AG04450 (cell line): ENCODE measurements at places on chromosomes 5 and 9.
A peak's percentile ranks its signal among the peaks of the same experiment; 100 is the strongest.

GRCh38 chr5:171474230-171474813 is 54.9 kb downstream of the FGF18 start:
- no peak for DNase-seq

DNA sequence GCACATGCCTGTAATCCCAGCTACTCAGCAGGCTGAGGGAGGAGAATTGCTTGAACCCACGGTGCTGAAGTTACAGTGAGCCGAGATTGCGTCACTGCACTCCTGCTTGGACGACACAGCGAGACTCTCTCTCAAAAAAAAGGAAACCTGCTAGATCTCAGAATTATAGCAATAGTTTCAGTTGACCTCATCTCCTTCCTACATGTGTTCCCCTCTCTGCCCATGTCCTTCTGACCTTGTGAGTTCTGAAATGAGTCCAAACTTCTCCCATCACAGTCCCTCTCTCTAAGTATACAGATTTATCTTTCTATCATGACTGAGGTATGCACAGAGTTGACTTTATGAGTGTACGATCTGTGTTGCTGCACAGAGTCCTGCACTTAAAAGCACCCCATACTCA is 44.6 kb upstream of the SHOC1 start:
- DNase-seq = no peak

- no peak for DNase-seq
Measured at GRCh38 chr9:135343837-135344522, 135.6 kb upstream of the PPP1R26 start.

DNA sequence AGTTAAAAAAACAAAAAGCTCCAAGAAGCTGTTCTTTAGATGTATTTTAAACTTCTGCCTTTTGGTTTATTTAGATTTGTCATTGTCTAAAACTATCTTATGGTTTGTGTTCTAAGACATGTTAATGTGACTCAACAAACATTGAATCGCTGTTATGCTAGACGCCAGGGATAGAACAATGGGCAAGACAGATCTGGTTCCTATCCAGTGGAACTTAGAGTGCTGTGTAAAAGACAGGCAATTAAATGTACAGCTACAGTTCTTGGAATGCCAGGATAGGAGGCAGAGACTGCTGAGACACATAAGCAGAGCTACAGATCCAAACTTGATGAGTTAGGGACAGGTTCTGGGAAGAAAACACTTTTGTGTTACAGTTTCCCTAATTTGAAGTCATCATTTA is 22.4 kb downstream of the LYRM7 start:
- no peak for DNase-seq

- DNase-seq = no peak
Measured at GRCh38 chr5:148147415-148147814, 20.9 kb upstream of the SPINK14 start.

- DNase-seq = no peak
Measured at GRCh38 chr5:59496524-59497134, 396.9 kb downstream of the PDE4D start.

- DNase-seq = no peak
Measured at GRCh38 chr9:8436786-8437185, 637.2 kb upstream of the DMAC1 start.

GRCh38 chr5:159478950-159479349 is 148.7 kb upstream of the IL12B start:
- no peak for DNase-seq

DNA sequence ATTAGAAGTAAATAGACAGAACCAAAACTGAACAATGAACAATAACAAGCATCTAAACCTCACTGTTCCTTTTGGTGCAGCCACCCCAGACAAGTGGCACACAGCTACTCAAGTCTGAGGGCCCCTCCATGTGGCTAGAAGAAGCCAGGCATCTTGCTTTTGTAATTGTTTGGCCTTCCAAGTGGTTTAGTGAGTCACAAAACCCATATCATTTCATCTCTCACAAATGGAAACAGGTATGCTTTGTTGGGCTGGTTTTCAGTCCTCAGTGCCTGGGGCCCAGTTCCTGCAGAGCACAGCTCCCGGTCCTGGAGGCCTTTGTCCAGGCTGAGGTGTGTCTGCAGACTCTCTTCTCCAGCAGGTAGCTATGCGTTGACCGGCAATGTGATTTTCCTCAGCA is 16.7 kb downstream of the PRLR start:
- no peak for DNase-seq

GRCh38 chr5:56840597-56840996 is 25.2 kb downstream of the MAP3K1 start:
- DNase-seq = no peak

- DNase-seq = no peak
Measured at GRCh38 chr9:113566016-113566711, 102.6 kb downstream of the RGS3 start.

DNA sequence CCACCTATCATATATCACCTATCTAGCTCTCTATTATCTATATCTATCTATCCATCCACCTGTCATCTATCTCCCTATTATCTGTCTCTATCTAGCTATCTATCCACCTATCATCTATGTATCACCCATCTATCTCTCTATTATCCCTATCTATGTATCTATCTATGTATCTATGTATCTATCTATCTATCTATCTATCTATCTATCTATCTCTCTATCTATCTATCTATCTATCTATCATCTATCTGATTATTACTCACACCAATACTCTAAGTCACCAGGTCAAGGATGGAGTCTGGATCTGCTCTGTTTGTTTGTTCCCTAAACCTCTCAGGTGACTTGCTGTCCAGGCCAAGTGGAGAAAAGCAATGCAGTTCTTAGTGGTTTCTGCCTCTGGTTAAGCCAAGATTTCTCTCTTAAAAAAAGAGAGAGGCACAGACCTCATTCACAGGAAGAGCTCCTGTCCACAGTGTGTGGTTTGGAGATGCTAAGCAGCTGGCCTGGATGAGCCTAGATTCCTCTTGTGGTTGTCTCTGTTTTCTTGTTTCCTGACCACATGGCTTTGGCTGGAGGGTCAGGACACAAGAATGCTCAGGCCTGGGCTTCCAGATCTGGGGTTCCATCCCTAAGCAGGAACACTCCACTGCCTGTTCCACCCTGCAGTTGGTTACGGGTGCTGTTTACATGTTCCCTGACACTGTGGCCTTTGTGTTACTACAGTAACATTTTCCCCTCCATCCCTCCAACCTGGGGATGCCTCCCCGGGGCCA is 133.4 kb downstream of the PHF2 start:
- DNase-seq = no peak

DNA sequence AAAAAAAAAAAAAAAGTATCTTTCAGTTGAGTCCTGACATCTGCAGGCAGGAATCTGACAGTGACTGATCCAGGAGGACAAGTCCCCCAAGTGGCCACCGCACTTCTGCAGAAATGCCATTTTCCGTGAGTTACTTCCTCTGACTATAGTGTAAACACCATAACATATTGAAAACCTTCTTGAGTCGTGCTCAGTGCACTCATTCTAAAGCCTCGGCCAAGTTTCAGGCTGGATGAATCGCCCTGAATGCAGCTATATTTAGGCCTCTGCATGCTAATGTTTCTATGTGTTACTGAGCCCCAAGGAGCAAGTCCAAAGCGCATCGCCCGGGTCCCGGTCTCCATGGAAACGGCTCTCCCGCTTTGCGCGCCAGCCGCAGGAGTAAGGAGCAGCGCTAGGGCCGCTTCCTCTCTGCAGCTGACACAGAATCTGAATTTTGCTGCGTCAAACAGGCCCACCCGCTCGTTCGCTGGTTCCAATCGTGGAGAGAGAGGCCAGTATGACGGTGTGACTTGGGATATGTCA is 335.4 kb downstream of the MSX2 start:
- peak; percentile 13 for DNase-seq

DNA sequence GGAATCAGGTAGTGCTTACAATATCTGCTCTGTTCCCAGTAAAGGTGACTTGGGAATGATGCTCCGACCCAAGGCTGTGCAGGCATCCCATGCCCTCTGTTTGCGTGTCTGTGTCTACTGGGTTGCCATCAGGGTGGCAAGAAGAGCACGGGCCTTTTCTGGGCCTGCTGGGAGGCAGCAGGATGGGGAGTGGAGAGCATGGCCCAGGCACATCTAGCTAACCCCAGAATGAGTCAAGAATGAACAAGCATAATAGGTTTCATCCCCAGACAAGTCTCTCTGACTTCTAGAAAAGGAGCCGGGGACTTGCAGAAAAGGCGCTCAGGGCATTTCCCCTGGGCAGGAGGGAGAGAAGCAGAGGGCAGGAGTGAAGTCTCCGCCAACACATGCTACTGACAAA is 260.4 kb downstream of the IRX1 start:
- no peak for DNase-seq

DNA sequence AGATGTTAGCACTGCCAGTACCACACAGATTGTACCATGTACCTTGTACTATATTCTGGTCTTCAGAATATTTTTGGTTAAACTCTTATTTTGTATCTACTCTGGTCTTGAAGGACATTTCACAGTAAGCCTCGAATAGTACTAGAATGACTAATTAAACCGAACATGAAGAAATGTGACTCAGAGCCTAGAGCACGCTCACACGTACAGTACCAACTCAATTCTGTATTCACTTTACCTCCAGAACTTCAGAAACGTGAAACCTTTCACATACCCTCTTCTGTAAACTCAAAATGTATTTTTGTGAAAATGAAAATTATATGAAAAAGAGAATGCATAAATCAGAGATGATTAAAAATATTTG is 112.8 kb downstream of the MVB12B start:
- peak; percentile 21 for DNase-seq

- DNase-seq = no peak
Measured at GRCh38 chr5:32115985-32116384, 58.1 kb downstream of the GOLPH3 start.

- DNase-seq = no peak
Measured at GRCh38 chr9:14281136-14281795, 32.7 kb downstream of the NFIB start.

DNA sequence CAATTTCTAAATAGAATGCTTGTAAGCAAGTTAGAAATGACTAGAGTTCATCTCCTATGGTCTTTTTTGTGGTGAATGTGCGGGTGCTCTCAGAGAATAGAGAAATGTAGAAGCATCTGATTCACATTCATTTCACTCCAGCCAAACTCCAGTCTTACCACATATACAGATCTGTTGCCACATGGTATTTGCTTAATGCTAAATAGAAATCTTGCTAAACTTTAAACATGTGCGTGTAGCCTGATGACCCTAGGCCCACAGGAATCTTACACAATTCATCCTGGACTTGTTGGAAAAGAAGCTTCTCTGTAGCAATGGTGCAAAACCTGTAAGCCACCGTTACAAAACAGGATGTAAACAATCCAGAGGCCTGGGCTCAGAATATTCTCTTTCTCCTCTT is 135.2 kb downstream of the PCSK1 start:
- DNase-seq = peak; percentile 98

GRCh38 chr9:70133253-70134208 is 89.9 kb downstream of the MAMDC2 start:
- no peak for DNase-seq

DNA sequence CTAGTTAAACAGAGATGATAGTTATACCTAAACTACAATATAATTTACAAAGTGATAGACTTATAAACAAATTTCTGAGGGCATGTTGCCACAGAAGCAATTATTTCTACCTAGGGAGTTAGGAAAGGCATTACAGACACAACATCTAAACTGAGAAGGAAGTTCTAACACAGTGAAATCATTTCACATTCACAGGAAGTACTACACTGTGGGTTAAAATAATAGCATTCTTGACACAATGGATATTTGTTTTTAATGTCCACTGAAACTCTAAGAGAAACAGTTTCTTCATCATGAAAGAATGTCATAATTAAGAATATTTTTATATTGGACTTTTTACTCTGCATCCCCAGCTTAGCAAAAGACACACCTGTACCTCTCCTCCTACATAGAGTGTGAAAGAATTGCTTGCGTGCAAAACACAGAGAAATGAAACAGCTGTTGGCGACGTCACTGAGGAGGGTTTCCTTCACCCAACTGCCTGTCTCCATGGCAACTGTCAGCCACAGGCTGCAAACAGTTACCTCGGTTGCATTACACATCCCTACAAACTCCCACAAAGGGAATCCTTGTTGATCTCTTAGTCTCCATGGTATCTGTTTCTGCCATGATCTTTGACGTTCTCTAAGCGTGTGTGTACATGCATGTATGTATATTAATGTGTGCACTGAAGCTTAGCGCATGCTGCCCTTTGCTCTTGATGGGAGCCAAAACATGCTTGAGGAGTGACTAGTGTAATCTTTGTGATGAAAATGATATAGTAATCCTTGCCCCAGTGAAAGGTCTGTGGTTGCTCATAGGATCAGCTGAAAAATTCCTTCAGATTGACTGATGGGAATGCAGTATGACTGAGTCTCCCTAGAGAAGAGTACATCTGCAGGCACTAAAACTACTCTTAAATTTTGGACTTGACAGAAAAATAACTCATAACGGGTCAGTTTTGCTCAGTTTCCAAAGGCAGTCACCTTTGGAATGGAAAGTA is 168.5 kb downstream of the ACTL7B start:
- no peak for DNase-seq

- DNase-seq = no peak
Measured at GRCh38 chr9:134222018-134222573, 57.7 kb upstream of the RNU6ATAC start.

DNA sequence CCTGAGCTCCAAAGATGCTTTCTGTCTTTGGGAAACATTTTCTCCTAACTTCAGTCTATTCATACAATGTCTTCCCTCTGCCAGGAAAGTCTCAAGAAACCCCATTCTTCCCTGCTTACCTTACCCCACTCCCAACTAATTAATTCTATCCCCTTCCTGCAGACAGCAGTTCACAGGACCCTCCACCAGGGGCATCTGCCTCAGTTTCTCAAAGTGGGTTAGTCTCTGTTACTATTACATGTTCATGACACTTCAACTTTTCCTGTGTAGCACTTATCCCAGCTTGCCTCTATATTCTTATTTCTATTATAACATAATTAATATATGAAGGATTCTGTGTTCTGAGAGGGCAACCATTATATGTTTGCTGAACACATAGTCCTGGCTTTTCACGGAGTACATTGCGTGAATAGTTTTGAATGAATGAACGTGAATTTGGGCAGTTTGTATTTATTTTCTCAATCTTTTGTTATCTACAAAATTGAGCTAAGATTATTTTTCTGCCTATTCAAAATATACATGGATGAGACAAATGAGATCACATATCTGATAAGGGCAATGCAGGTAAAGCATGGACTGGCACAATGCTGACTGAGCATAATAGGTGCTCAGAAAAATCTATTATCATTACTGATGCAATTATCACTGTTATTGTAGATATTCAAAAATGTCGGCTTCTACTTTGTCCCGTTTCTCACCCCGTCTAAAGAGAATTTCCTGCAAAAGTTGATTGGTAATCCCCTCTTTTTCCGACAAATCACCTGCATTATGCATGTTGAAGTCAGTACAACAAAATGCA is 341.1 kb downstream of the BRINP1 start:
- no peak for DNase-seq

GRCh38 chr5:67875601-67876000 is 340.0 kb upstream of the PIK3R1 start:
- no peak for DNase-seq

GRCh38 chr9:124794902-124795491 is 18.1 kb downstream of the OLFML2A start:
- no peak for DNase-seq

GRCh38 chr5:15425766-15426165 is 74.2 kb upstream of the FBXL7 start:
- DNase-seq = no peak

- no peak for DNase-seq
Measured at GRCh38 chr9:134127616-134128015, 8.3 kb upstream of the WDR5 start.

- no peak for DNase-seq
Measured at GRCh38 chr9:2125906-2126305, 110.8 kb downstream of the SMARCA2 start.
